ENCODE measurements at places on chromosomes 13 and 19.

- DNase-seq: peak; percentile 36
Observed at GRCh38 chr13:103006641-103007426, 59.4 kb downstream of the SLC10A2 start.

DNA sequence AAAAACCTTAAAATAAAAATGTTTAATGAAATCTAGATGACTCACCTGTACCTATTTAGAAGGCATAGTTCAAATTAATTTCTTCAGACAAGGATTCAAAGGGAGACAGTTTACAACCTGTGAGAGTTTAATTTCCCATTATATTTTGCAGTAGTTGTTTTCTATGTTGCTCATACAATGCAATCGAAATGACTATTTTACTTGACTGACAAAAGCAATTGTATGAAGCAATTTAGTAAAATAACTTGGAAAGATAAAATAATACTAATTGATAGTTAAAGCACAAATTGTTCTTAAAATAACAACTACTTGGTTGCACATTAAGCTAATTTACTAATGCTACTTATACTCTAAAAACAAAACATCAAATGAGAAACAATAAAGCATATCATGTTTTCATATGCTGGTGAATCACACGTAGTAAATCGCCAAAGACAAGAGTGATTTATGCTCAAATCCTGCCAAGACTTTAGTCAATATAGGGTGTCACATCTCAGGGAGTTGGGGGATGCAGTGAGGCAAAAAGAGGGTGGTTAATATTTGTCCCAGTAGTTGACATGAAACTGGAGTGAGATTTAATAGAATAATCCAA, 6.4 kb downstream of the DACH1 start:
- DNase-seq: peak; percentile 65

DNA sequence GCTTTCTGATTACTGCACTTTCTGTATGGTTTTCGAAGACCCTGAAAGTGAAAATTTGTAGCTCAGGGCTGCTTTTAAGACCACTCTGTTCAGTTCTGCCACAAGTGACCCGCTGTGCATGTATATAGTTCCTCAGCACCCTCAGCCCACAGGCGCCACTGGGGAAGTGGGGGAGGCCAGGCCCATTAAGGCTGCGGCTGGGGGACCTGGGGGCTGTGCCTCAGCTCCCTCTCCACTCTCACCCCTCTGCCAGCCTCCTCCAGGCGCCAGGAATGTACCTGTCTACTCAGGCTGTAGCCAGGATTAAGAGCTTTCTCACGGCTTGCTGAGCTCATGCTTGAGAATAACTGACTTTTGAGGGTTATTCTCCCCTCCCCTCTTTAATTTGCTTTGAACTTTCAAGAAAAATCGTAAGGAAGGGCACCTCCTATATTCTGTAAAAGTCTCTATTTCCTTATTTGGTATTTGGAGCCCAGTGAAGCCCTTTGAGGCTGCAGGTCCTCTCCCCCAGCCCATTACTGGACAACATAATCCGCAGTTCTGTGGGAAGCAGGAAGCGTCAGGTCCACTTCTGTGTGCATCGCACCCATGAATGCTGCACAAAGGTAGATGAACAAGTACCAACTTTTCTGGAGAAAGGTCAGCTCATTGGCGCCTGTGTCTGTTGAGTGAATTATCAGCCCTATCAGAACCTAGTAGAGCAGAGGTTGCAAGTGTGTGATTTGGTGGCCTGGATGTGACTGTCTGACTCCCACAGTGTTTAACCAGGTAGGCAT, 29.6 kb downstream of the GJA3 start:
- DNase-seq: no peak

DNA sequence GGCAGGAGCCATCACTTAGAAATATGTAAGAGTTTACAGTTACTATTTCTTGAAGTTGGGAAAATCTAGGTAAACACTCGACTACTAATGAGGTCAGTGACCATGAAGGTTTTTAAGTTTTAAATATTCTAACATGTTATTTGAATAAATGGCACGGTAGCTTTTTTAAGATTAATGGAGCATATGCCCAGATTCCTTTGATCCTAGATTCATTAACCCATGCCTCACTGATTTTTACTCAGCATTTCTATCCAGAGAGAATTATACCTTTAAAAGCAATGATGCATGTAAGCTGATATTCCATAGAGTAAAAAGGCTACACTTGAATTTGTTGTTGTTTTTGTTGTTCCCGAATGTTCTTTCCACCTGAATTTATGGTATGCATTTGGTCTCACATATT, 541.4 kb downstream of the DACH1 start:
- peak; percentile 83 for DNase-seq

DNA sequence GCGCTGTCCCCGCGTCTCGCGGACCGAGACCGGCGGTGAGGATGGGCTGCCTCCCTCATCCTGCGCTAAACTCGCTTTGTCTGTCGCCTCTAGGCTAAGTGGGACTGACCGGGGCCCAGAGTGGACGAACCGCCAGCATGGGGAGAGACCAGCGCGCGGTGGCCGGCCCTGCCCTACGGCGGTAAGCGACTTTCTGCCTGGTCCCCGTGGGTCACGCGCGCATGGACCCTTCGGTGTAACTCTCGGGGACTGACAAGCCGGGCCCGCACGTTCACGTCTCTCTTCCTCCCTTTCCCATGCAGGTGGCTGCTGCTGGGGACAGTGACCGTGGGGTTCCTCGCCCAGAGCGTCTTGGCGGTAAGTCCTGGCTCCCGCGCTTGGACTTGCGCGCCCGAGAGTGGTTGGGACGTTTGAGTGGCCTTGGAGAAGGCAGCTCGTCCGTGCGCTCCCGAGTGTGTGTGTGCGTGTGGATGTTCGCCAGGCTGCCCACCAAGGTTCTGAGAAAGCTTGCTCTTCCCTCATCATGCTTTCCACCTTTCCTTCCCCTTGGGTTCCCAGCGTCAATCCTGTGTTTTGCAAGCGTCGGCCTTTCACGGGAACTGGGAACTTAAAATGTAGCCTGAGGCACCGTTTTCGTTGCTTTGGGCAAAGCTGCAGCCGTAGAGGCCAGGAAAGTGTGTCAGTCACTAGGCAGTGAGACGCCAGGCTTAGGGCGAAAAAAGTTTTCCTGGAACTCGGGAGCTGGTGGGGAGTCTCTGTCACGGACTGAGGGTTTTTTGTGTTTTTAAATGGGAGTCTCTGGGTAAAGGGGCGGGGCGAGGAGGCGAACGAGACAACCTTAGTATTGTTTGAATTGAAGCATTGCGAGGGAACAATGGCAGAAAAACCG, 927 bp downstream of the COL4A2 start:
- no peak for DNase-seq

GRCh38 chr19:49513746-49514118, 1.3 kb downstream of the FCGRT start:
- DNase-seq: peak; percentile 81

GRCh38 chr13:102700088-102701031, 5.5 kb upstream of the METTL21C start:
- DNase-seq: no peak

DNA sequence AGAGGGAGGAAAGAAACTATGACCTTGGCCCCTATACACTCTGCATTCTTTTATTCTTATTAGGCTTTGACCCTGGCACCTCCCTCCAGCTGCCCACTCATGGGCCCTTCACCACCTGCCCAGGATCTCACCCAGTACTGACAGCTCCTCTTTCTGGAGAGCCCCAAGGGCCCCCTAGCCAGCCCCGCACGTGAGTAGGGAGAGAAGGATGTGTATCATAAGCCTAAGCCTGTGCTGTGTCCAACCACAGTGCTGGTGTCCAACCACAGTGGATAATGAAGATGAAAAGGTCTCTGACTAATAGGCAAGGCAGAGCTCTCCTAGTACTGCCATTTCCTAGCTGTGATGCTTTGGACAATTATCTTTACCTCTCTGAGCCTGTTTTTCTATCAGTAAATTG, 4.2 kb downstream of the DMRTC2 start:
- DNase-seq: no peak

GRCh38 chr13:98586400-98587345, 9.8 kb upstream of the STK24 start:
- no peak for DNase-seq

- DNase-seq: no peak
Observed at GRCh38 chr13:34391076-34391475, 551.0 kb upstream of the NBEA start.

DNA sequence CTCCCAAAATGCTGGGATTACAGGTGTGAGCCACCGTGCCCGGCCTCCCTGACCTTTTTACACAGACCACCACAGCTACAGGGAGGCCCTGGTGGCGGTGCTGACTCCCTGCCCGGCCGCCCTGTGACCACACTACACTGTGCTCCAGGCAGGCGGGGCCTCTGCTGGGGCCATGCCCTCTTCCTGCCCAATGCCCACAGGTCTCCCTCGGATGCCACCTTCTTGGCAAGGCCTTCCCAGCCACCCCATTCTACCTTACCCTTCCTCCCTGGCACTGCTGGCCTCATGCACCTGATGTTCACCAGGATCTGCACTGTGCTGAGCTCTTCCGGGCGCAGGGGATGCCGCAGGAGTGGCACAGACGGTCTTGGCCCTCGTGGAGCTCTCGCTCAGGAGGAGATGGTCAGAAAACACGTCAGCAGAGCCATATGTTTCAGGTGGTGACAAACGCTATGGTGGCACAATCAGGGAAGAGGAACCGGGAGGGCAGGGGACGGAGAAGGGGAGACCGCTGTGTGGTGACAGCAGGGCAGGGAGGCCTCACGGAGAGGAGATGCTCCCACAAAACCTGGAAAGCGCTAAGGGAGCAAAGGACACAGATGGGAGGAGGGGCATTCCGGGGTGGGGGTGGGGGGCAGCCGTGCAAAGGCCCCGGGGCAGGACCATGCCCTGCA, 4.1 kb downstream of the PIP5K1C start:
- no peak for DNase-seq
